Activated CD4-positive, alpha-beta T cell treated with anti-CD3 and anti-CD28 coated beads, Interleukin-10, Interleukin-2, amounts not matched to agents 100 ng/mL and 50 ng/mL, durations not matched to agents 16 hours and 8 hours (primary cell): ENCODE measurements at places on chromosomes 2 and 18.

GRCh38 chr2:179602452-179602851 is 259.0 kb downstream of the ZNF385B start:
- DNase-seq = no peak

- DNase-seq = no peak
These were observed 36.0 kb downstream of the PPP4R3B start for GRCh38 chr2:55581435-55581834.

DNA sequence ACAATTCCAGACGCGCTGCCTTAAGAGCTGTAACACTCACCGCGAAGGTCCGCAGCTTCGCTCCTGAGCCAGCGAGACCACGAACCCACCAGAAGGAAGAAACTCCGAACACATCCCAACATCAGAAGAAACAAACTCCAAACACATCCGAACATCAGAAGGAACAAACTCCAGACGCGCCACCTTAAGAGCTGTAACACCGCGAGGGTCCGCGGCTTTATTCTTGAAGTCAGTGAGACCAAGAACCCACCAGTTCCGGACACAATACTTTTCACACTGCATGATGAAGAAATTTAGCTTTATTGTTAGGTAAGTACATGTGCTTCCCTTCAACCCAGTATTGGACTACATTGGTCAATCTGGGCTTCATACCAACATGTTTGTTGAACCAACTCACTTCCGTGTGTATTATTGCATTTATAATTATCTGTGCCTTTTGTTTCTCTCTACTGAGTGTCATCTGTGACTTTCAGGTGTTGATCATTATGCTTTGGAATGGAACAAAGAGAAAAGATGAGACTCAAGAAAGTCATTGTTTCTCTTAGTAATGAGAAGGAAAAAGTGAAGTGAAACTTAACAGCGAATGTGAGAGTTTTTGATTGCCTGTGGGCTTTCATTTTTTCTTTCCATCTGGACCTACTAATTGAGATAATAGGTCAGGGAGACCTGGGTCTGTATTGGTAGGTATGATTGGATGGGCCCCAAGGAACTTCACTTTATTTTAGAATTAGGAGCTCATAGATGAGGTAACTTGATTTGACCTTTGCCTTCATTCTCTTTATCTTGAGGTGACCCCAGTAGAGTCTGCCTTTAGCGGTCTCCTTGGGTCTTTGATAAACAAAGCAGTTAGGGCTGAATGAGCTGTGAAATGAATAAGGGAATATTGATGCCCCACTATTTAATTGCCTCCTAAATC is 76.1 kb upstream of the CAVIN2 start:
- no peak for DNase-seq

GRCh38 chr2:1476617-1477195 is 63.4 kb downstream of the TPO start:
- DNase-seq = no peak

GRCh38 chr18:71045331-71046065 is 756.7 kb downstream of the SOCS6 start:
- no peak for DNase-seq

DNA sequence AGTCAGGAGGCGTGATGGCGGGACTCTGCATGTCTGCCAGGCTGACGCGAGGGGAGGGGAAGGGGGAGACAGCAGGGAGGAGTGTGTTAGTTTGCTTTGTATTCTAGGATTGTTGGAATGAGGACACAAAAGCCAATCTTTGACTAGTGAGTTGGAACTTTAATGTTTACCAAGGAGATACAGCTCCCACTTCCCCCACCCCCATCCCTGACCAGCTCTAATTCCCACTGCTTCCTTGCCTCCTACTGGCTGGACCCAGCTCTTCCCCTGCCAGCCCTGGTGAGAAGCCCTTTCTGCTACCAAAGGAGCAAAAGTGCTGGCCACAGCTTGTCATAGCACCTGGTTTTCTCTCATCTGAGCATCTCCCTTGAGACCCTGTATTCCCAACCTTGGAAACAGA is 84.5 kb downstream of the CELF4 start:
- DNase-seq = no peak

- DNase-seq = no peak
These were observed 22.6 kb upstream of the FZD5 start for GRCh38 chr2:207792244-207792785.

DNA sequence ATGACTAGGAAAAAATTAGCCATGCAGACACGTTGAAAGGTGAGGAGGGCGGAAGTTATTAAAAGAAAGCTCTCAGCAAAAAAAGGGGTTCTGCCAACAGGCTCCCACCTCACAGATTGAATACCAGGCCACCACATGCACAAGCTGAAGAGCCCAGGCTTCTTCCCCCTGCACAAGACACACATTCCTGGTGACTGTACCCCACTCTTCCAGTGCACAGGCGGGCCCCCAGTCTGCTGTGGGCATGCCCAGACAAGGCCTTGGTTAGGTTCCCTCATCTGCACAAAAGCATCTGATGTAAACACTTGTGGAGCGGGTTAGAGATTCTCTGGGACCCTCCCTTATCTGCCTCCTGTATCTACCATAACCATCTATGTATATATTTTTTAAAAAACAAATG is 81.7 kb downstream of the AGPS start:
- DNase-seq = no peak

DNA sequence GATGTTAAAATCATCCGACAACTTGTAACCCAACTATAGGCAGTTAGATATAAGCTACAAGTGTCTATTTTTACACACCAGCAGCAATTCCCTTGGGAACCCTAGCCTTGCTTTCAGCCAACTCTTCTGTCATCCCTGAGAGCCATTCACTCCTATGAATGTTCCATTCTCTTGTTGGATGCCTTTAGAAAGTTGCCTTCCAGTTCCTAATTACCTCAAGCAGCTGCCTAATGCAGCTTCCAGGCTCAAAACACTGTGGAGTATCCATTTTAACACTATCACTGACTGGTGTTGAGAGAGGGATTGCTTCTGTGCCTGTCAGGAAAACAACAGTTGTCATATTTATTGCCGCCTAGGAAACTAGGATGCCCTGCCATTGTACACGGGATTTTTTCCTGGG is 402.0 kb upstream of the ACVR2A start:
- no peak for DNase-seq

DNA sequence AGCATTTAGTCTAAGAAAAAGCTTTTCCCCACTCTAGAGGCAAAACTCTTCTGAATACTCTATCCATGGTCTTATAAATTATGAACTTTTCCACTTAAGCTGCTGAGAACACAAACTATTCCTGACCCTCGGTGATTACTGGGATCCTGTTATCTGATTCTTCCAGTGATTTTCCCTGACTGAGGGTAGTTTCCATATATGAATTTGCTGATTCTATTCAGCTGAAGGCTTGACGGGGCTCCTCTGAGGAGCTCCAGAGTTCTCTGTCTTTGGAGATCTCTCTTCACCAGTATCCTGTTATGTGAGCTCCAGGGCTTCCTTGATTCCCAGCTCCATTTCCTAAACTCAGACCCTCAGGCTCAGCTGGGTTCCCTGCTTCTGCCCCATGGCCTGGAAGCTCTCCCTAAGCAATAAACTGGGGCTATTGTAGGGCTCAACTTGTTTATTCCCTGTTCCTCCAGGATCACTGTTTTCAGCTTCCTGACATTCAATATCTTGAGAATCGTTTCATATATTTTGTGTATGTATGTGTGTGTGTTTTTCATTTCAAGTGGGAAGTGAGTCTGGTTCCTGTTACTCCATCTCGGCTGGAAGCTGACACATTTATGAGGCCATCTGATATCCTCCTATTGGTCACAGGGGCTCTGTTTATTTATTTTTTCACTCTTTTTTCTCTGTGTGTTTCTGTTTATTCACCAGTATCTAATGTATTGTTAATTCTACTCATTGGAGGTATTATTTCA is 78.2 kb downstream of the ARHGAP28 start:
- DNase-seq = no peak
